Stimulated activated CD8-positive, alpha-beta memory T cell treated with anti-CD3 and anti-CD28 coated beads, Interleukin-4, amount 100 ng/mL, for 1 hour (primary cell): ENCODE measurements at places on chromosomes 12 and 14.

DNA sequence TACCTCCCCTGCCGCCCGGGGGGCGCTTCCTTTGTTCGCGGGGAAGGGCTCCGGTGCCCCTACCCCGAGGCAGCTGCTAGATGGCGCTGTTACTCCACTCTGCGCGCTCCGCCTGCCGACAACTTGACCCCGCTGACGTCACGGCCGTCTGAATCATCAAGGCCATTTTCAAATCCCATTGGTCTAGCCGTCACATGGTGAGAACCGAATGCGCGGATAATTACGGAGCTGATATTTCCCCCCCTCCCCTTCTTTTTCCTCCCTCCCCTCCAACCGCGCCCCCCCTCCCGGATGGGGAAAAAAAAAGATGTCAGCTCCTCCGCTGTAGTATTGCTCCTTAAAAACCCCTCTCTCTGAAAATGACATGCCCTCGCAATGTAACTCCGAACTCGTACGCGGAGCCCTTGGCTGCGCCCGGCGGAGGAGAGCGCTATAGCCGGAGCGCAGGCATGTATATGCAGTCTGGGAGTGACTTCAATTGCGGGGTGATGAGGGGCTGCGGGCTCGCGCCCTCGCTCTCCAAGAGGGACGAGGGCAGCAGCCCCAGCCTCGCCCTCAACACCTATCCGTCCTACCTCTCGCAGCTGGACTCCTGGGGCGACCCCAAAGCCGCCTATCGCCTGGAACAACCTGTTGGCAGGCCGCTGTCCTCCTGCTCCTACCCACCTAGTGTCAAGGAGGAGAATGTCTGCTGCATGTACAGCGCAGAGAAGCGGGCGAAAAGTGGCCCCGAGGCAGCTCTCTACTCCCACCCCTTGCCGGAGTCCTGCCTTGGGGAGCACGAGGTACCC is at the start of gene HOXC10:
Gene HOXC10, plus strand, starts transcription at position 246 of the 791 bp plus-strand sequence. Its CDS starts 114 bp downstream, at position 360.
- DNase-seq = peak; percentile 59

- no peak for DNase-seq
These were observed 249.5 kb upstream of the CLEC14A start for GRCh38 chr14:38505221-38505972.

GRCh38 chr12:128783129-128783574 is 40.6 kb downstream of the SLC15A4 start:
- DNase-seq = no peak

DNA sequence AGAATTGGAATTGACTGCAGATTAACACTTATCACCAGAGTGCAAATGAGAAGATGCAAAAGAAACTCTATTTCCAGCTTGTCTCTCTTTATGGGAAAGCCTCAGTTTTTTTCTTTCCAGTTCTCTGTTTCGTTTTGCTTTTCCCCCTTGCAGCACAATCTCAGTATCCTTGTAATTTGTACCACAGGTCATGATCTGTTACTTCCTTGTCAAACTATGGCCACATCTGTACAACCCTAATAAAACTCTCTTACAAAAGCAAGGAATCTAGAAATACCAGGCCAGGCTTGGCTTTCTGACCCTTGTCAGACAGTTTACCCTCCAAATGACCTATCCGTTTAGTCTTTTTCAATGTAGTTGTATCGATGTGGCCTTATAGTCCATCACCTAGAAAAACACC is 33.9 kb downstream of the MYBPC1 start:
- no peak for DNase-seq

GRCh38 chr12:37546901-37547475 is 769.6 kb upstream of the ALG10B start:
- DNase-seq = no peak

GRCh38 chr14:90191585-90191984 is 64.8 kb upstream of the PSMC1 start:
- no peak for DNase-seq

DNA sequence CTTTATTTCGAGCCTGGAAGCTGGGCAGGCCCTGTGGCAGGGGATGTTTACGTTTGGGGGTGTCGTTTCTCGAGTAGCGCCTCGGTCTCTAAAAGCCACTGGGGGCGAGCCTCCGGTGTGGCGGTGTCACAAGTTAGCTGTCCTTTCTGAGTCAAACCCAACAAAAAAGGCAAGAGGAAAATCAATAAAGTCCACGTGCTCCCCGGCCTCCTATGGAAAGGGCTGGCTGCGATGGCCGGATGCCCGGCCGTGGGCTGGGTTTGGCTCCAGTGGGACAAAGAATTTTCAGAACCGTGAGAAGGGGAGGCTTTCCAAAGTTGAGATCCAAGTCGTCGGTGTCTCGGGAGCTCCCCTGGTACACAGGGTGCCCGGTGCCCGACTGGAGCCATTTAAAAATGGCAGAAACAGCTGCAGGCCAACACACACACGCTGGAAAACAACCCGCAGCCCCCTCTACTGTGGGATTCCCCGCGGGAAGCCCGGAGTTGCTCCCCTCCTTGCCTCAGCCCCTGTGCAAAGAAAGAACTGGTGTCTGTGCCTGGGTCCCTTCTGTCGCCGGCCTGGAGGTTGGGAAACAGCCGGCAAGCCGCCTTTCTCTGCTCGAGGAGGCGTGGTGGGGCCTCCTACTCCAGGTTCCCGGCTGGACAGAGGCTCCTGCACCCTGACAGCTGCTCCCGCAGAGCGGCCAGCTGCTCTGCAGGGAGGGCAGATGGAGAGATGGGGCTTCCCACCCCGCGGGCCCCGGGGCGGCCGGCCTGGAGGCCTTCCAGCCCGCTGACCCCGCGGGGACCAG is 1.9 kb downstream of the BCL7A start:
- DNase-seq = no peak

DNA sequence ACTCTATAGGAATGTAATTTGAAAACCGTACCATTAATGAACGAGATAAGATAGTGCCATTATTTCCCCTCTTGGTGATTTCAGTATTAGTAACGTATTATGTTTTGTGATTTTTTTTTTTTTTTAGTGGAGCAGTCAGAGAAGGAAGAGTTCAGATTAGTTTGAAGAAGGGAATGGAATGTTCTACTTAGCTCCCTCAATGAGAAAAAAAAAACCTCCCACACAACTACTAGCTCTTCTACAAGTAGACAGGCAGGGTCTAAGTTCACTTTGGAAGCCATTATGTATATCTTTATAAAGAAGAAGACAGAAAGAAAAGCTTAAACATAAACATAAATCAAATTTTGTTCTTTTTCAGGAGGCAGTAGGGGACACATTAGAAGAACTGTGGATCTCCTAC is 27.3 kb downstream of the PNMA1 start:
- no peak for DNase-seq

GRCh38 chr14:56580221-56580711 is 668 bp downstream of the TMEM260 start:
- DNase-seq = no peak

DNA sequence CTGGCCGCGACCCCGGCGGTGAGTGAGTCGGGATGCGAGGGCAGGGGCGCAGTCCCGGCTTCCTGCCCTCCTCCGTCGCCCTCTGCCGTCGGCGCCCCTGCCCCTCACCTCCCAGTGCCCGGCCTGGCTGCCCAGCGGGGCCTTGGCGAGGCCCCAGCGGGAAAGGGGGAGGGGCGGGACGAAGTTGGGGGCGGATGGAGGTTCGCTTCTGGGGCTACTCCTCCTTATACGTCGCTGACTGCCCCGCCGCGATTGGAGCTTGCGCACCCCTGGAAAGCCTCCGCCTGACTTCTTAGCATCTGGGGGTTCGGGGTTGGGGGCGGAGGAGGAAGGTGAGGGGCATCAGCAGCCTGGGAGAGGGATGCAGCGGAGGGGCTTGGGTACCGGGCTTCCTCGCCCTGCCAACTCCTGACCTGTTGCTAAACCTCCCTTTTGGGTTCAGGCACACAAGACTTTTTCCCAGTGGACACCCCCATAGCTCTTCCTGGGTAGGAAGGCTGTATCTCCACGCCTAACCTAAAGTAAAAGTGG is 406 bp downstream of the TMEM263 start:
- DNase-seq = peak; percentile 21

DNA sequence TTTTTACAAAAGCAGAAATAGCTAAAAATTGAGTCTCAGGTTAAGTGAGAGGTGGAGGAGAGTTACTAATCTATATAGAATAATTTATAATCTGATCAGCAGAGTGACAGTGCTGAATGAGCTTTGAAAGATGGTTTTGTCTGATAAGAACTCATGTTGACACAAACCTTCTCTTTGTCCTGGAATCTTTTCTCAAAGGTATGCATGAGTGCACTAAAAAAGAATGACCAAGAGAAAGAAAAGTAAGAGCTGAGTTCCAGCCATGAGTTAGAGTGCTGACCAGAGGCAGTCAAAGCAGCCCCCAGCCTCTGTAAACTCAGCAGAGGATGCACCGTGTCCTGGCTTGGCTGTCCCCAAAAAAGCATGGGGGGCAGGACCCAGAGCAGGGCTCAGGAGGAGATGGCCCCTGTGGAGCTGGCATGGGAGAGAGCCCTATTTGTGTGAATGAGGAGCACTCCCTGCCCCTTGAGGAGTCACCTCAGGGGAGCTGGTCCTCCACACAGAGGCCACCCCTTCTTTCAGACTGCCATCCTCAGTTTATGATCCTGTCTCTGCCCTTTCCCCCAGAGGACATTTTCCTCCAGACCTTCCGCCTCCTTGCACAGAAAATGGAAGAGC is 129.8 kb downstream of the SEC23A start:
- no peak for DNase-seq

DNA sequence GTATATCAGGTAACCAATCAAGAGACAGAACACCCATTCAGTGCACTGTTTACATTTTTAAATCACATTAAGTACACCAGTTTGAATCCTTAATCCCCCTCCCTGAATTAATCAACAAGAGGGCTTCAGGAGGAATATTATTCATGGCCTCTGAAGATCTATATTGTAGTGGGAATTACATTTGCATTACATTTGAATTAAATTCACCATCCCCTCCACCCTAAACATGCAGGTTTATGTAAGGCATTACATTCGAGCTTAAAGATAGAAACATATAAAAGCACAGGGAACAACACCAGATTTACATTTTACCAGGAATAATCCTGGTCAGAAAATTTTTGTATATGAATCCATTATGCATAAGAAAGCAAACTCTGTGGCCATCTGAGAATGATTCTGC is 197.8 kb upstream of the KITLG start:
- DNase-seq = no peak

DNA sequence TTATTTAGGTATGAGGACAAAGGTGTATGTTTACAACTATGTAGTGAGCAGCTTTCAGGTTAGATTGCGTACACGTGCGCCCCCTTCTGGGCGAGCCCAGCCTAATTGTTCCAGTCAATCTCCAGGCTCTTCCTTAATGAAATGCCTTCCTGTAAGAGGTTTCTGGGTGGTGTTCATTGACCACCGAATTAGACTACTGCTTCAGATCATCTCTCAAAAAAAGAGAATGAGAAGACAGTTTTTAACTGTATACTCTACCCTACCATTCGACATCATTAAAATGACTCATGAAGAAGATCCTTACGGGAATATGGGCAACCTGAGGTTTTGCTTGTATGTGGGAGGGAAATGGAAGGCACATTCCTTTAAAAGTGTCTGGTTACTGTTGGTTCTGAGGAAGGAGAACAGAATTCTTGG is 2.1 kb downstream of the LUM start:
- no peak for DNase-seq

DNA sequence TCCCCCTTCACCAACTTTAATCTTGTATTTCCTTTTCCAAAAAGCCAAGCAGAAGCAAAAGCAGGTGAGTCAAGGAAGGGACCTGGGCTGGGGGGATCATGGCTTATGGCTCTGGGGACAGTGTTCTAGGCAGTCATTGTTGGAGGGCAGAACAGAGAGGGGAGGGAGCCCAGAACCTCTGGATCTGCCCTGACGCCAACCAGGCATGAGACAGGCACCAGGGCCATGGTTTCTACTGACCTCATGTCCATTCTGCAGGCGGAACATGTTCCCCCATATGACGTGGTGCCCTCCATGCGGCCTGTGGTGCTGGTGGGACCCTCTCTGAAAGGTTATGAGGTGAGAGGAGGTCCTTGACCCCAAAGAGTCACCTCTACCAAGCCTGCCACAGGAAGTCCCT is 6.6 kb downstream of the CACNB3 start:
- no peak for DNase-seq

DNA sequence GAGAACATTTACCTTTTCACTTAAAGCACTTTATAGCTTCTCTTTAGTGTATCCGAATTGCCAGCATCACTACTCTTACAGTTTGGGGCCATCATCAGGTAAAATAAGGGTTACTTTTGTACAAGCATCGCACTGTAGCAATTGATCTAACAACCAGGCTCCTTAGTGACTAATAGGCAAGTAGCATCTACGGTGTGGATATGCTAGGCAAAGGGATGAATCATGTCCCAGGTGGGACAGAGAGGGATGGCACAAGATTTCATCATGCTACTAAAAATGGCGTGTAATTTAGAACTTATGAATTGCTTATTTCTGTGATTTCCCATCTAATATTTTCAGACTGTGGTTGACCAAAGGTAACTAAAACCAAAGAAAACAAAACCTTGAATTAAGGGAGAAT is 582.3 kb downstream of the KCNH5 start:
- DNase-seq = no peak

- DNase-seq = peak; percentile 13
These were observed 906 bp downstream of the MARK3 start for GRCh38 chr14:103385929-103386712.

- DNase-seq = no peak
These were observed 31.3 kb upstream of the SSPN start for GRCh38 chr12:26164118-26164517.
